ENCODE measurements at places on chromosomes 12 and 14.

DNA sequence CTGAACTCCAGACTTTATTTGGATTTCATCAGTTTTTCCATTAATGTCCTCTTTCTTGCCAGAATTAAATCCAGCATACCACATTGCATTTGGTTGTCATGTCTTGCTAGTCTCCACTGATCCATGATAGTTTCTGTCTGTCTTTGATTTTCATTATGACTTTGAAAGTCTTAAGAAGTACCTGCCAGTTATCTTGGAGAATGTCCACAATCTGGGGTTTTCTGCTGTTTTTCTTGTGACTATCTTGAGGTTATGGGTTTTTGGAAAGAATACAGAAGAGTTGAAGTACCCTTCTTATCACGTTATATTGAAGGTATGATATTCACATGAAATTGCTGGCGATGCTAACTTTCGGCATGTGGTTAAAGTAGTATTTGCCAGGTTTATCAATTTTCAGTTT is 282.3 kb upstream of the PRICKLE1 start:
- DNase-seq = no peak

GRCh38 chr12:64097366-64098105 is 124.6 kb downstream of the KICS2 start:
- DNase-seq = no peak

GRCh38 chr14:56199095-56199981 is 81.1 kb downstream of the PELI2 start:
- DNase-seq = peak; percentile 44

- no peak for DNase-seq
Measured at GRCh38 chr12:108575199-108575912, 13.0 kb downstream of the ISCU start.

- DNase-seq = no peak
Measured at GRCh38 chr12:75291014-75291413, 39.1 kb downstream of the CAPS2 start.

All from HEK293T (cell line).